ENCODE measurements at places on chromosomes 11 and 22. TPM values are rescaled to one million over a fixed set of nuclear protein-coding genes. Genes with fewer than 3 reads are reported as not detected.

Gene ZFPL1
- total RNA-seq = 32.2 TPM

GRCh38 chr11:123268156-123268555, 73.1 kb upstream of the CLMP start:
- H3K4me3 ChIP-seq = no peak overlapping the region
- H3K27me3 ChIP-seq = peaks cover 3% of the 10 kb centered on the region
- no peak overlapping the region for H3K27ac ChIP-seq
- H3K4me1 ChIP-seq = no peaks in the 10 kb centered on the region
- no peaks in the 10 kb centered on the region for H3K36me3 ChIP-seq
- DNase-seq = no peak

GRCh38 chr11:94271885-94272372, 32.5 kb upstream of the IZUMO1R start:
- no peaks in the 10 kb centered on the region for H3K27me3 ChIP-seq
- no peaks in the 10 kb centered on the region for H3K36me3 ChIP-seq
- DNase-seq = no peak
- H3K27ac ChIP-seq = no peak overlapping the region
- H3K4me1 ChIP-seq = no peaks in the 10 kb centered on the region

- no peak overlapping the region for H3K27ac ChIP-seq
- H3K4me1 ChIP-seq = no peaks in the 10 kb centered on the region
- peak; percentile 10 for DNase-seq
- H3K4me3 ChIP-seq = no peak overlapping the region
- H3K27me3 ChIP-seq = no peaks in the 10 kb centered on the region
These were observed 26.7 kb downstream of the SYT9 start for GRCh38 chr11:7278314-7278917.

- H3K4me3 ChIP-seq = no peak overlapping the region
- H3K4me1 ChIP-seq = peaks cover 50% of the 10 kb centered on the region
- H3K36me3 ChIP-seq = no peaks in the 10 kb centered on the region
These were observed 2.3 kb downstream of the SLC29A2 start for GRCh38 chr11:66369073-66369894.

DNA sequence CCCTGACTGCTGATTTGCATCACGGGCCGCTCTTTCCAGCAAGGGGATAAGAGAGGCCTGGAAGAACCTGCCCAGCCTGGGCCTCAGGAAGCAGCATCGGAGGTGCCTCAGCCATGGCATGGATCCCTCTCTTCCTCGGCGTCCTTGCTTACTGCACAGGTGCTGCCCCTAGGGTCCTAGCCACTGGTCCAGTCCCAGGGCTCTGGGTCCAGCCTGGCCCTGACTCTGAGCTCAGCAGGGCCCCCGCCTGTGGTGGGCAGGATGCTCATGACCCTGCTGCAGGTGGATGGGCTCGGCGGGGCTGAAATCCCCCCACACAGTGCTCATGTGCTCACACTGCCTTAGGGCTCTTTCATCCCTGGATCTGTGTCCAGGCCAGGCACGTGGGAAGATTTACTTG, 7.0 kb upstream of the IGLL5 start:
- no peak overlapping the region for H3K4me3 ChIP-seq
- H3K27me3 ChIP-seq = peaks cover 20% of the 10 kb centered on the region

Gene TP53I11
- total RNA-seq = not detected

GRCh38 chr11:121351083-121351630, 58.6 kb downstream of the SC5D start:
- no peak overlapping the region for H3K27ac ChIP-seq
- H3K4me1 ChIP-seq = peaks cover 7% of the 10 kb centered on the region
- no peak for DNase-seq
- no peak overlapping the region for H3K4me3 ChIP-seq
- no peaks in the 10 kb centered on the region for H3K27me3 ChIP-seq

- H3K4me3 ChIP-seq = no peak overlapping the region
- no peak overlapping the region for H3K27ac ChIP-seq
- no peaks in the 10 kb centered on the region for H3K36me3 ChIP-seq
These were observed 9.4 kb upstream of the RBM4B start for GRCh38 chr11:66686801-66687750.

GRCh38 chr11:8941341-8942103, 1.3 kb downstream of the ASCL3 start:
- H3K27me3 ChIP-seq = no peaks in the 10 kb centered on the region
- peaks cover 7% of the 10 kb centered on the region for H3K4me1 ChIP-seq
- no peak for DNase-seq

DNA sequence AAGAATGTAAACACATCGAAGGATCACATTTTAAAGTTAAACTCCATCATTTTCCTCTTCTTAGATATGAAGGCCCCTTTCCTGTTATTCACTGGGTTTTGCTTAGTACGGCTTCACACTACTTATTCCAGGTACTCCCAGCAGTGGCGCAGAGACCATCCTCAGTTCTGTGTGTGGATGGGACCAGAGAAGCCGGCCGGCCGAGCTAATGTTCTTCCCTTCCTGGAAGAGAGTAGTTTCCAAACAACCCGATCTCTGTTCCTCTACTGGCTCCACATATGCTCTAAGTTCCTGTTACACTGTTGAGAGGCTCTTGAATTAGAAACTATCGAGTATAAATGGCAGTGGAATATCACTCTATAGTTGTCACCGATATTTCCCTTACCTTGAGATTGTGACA, 684 bp upstream of the NFRKB start:
- no peaks in the 10 kb centered on the region for H3K27me3 ChIP-seq
- H3K4me3 ChIP-seq = peak overlapping the region; percentile 89
- peak overlapping the region; percentile 68 for H3K27ac ChIP-seq
- peaks cover 5% of the 10 kb centered on the region for H3K36me3 ChIP-seq
- H3K4me1 ChIP-seq = peaks cover 34% of the 10 kb centered on the region

- H3K4me3 ChIP-seq = no peak overlapping the region
- H3K27ac ChIP-seq = no peak overlapping the region
- no peaks in the 10 kb centered on the region for H3K36me3 ChIP-seq
- no peak for DNase-seq
- H3K27me3 ChIP-seq = peaks cover 5% of the 10 kb centered on the region
These were observed 101.3 kb downstream of the RRM1 start for GRCh38 chr11:4195909-4196308.

DNA sequence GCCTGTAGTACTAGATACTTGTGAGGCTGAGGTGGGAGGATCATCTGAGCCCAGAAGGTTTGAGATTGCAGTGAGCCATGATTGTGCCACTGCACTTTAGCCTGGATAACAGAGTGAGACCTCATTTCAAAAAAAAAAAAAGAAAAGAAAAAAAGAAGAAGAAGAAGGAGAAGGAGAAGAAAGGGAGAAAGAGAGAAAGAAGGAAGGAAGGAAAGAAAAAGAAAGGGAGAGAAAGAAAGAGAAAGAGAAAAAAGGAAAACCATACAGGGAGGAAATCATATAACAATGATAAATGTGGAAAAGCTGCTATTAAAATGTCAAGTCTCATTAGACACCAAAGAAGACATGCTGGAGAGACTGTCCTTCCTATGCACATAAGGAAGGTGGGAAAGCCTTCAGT, 5.7 kb upstream of the PRDM10 start:
- no peak for DNase-seq
- H3K36me3 ChIP-seq = no peaks in the 10 kb centered on the region
- no peaks in the 10 kb centered on the region for H3K27me3 ChIP-seq
- H3K4me3 ChIP-seq = no peak overlapping the region

Gene APOBEC3G
- 2.7 TPM for total RNA-seq

All from HepG2 (cell line).